ENCODE measurements at places on chromosomes 3 and 15.

DNA sequence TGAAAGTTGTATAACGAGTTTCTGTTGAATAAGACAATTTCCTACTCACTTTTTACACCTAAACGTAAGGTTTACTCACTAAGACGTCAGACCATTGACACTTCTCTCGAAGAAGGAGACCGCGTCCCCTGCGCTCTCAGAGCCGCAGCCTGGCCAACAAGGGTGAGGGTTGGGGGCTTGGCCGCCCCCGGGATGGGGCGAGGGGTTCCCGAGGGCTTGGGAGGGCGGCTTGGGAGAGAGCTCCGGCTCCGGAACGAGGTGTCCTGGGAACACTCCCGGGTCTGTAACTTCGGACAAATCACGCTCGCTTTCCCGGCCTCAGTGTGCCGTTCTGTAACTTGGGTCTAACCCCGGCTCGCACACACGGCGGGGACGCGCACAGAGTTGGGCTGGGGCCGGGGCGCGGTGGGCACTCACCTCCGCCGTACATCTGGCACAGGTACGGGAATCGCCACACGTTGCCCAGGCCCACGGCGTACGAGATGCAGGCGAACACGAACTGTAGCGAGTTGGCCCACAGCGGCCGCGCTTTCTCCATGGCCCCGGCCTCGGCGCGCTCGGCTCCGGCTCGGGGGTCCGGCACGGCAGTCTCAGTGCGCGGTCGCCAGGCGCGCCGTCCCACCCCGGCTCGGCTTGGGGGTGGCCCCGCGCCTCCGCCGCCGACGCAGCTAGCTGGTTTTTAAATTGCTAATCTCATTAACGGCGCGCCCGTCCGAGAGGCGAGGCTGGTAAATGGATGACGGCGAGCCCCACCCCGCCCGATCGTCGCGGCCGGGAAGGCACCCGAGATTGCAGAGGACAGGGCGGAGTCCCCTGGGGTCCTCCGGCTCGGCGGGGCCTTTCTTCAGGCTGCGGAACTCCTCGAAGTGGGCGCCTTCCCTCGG is at the start of gene SLC6A20:
SLC6A20 (minus strand) TSS at position 655 of the 884 bp plus-strand sequence; CDS start at position 538, 117 bp downstream.
- no peak for DNase-seq

- no peak for DNase-seq
These were observed 38.8 kb downstream of the AKAP13 start for GRCh38 chr15:85419161-85419560.

- DNase-seq, result no peak
These were observed 691.1 kb upstream of the NAALADL2 start for GRCh38 chr3:174168026-174168425.

- no peak for DNase-seq
These were observed 67.0 kb downstream of the RAB11A start for GRCh38 chr15:65936282-65936681.

DNA sequence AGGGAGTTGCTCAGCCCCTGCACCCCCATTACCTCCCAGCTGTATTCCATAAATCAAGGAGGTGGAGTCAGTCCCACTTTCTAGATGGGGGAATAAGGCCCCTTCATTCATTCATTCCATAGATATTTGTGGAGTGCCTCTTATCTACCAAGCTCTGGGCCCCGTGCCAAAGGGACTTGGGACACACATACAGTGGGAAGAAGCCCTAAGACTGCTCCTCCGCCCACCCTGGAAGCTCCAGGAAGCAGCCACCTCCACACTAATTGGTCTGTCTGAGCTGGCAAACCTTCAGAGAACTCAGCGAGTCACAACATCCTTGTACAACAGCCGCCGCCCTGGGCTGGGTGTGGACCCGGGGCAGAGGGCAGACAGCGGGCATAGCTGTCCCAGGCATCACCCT is 6.4 kb downstream of the STRA6 start:
- DNase-seq, result no peak

Measured in stimulated activated CD4-positive, alpha-beta T cell treated with anti-CD3 and anti-CD28 coated beads, TNF-alpha, amount 100 ng/mL, for 4 hours (primary cell).